ENCODE measurements at places on chromosomes 2 and 18.

- no peak for DNase-seq
Measured at GRCh38 chr2:17682098-17682857, 71.3 kb downstream of the SMC6 start.

GRCh38 chr2:106168657-106169056 is 25.4 kb downstream of the UXS1 start:
- DNase-seq = peak; percentile 9

DNA sequence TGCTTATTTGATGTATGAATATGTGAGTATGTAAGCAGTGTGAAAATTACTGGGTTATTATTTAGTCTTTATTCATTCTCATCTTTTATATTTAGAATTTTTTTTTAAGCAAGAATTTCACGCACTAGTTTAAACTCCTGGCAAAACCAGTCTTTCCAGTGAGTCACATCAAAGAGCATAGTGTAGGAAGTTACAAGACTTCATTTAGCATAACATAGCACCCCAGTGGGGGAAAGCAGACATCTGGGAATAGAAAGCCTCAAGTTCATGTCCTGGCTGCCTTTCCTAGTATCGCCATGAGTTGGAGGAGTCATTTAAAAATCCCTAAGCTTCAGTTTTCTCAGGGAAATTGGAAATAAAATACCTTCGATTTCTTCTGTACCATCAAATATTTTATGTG is 408.3 kb downstream of the NUP35 start:
- no peak for DNase-seq

DNA sequence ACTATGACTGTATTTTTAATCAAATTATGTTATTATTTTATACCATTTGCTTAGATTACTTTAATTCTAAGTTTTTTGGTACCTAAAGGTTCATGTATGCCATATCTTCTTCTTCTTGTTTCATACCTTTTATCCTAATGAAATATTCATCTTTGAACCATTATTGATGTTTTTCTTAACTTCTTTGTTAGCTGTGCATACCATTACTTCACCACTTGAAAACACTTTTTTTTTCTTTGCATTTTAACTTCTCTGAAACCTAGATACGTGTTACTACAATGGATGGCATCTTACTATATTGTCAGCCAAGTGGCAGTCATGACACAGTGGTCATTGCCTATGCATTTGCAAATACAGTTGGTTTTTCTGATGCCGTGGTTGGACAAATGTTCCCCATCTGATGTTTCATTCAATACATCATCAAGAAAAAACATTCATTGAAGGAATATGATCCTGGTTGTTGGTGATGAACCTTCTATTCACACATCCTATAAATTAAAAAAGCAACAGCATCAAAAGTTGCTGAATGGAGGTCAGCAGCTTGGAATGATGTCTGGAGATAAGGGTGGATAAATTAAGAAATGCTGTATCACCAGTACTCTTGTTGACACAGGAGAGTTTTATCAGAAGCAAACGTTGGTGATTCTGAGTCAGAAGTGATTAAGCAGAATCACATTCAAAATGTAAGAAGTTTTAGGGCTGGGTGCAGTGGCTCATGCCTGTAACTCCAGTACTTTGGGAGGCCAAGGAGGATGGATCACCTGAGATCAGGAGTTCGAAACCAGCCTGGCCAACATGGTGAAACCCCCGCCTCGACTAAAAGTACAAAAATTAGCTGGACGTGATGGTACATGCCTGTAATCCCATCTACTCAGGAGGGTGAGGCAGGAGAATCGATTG is 7.4 kb downstream of the IL36A start:
- no peak for DNase-seq

GRCh38 chr2:222485367-222486211 is 61.2 kb downstream of the SGPP2 start:
- DNase-seq = no peak

GRCh38 chr2:130328710-130329109 is 14.0 kb upstream of the IMP4 start:
- no peak for DNase-seq

DNA sequence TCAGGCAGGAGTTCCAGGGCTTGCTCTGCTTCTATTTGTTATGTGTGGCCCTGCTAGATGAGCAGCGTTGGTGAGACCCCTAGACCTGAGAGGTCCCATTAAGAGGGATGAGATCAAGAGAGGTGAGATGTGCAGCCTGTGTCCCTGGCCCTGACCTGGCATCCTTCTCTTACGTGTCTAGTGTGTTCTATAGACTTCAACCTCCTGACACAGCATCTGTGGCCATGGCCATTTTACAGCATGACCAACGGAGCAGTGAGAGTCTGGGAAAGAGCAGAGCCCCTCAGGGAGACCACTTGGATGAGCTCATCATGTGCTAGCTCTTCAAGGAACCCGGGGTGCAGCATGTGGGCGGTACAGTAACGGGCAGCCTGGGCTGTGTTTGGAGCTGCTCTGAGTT is 32.7 kb upstream of the ASPRV1 start:
- DNase-seq = no peak

GRCh38 chr2:70519453-70519852 is 34.2 kb downstream of the TGFA start:
- DNase-seq = no peak

- no peak for DNase-seq
Measured at GRCh38 chr2:48467637-48468036, 62.3 kb upstream of the STON1 start.
